ENCODE measurements at places on chromosomes 5 and 9. TPM values are rescaled to one million over a fixed set of nuclear protein-coding genes. Genes with fewer than 3 reads are reported as not detected.

DNA sequence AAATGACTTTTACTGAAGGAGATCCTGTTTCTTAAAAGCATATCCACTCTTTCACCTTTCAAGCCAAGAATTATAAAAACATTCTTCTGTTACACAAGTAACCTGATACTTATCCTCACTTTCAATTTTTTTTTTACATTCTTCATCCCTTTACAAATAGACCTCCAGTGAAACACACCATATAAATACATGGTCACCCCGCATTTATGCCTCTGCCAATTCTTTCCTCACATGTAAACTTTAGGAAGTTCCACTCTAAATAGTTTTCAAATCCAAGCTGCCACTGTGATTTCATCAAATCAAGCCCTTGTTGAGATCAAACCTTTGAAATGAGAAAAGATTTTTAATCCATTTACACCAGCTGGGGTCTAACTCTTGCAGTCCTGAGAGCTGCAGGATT lies 40.0 kb downstream of the GAS1 start:
- no peak for DNase-seq
- no peaks in the 10 kb centered on the region for H3K36me3 ChIP-seq
- H3K27me3 ChIP-seq, result peaks cover 3% of the 10 kb centered on the region
- H3K4me3 ChIP-seq, result no peak overlapping the region
- H3K4me1 ChIP-seq, result no peaks in the 10 kb centered on the region

DNA sequence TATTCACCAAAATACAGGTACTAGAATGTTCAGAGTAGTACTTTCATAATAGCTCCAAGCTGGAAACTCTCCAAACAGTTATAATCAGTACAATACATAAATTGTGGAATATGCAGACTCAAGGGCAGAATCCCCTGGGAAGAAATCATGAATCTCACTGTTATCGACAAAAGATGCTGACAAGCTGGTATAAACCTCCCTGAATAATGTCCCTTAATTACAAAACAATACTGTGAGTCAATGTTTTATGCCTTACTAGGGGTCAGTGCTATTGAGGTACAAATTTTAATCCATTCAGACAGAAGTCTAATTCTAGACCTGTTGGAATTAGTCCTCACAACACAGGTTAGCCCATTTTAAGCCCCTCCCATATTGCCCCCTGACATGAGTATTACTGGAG lies 532.3 kb downstream of the DTWD2 start:
- no peaks in the 10 kb centered on the region for H3K27me3 ChIP-seq
- DNase-seq, result no peak
- H3K27ac ChIP-seq, result no peak overlapping the region
- H3K4me3 ChIP-seq, result no peak overlapping the region
- H3K36me3 ChIP-seq, result no peaks in the 10 kb centered on the region
- H3K4me1 ChIP-seq, result no peaks in the 10 kb centered on the region

GRCh38 chr5:76069061-76069735 lies 14.0 kb upstream of the SV2C start:
- no peaks in the 10 kb centered on the region for H3K4me1 ChIP-seq
- H3K27ac ChIP-seq, result no peak overlapping the region
- no peak for DNase-seq

GRCh38 chr5:17481378-17481777 lies 16.7 kb upstream of the TAF11L2 start:
- DNase-seq, result no peak
- H3K36me3 ChIP-seq, result no peaks in the 10 kb centered on the region
- no peaks in the 10 kb centered on the region for H3K27me3 ChIP-seq

The C9orf50 gene
- polyA plus RNA-seq, result not detected

The FYB1 gene
- polyA plus RNA-seq, result 0.88 TPM

The GARNL3 gene
- polyA plus RNA-seq, result 7.1 TPM

The BTNL3 gene
- not detected for polyA plus RNA-seq

Measured in heart left ventricle (tissue), 16 donors.